ENCODE measurements at places on chromosomes 6 and 20. TPM values are rescaled to one million over a fixed set of nuclear protein-coding genes. Genes with fewer than 3 reads are reported as not detected.
A peak's percentile ranks its signal among the peaks of the same experiment; 100 is the strongest.

DNA sequence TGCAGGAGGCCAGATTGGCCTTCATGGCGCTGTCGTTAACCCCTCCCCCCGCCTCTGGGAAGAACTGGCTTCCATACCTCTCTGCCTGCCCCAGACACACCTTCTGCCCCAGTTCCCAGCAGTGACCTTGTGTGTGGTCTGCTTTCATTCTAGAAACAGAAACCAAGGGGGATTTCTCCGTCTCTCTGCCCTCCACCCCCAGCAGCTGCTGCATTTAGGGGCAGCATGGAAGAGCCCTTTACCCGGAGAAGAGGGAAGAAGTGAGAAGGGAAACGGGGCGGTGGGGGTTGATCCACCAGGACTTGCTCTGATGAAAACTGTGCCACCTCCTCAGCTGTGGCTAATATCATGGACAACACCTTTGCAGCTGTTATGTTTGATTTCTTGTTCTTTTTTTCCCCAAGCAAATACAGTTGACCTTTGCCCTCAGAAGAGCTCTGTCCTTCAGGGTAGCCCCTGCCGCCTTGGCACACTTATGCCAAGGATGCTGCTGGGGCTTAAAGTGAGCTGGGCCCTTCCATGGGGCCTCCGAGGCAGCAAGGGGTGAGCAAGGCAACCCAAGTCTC is 6.1 kb downstream of the GLP1R start:
- H3K4me1 ChIP-seq = no peaks in the 10 kb centered on the region
- no peak for DNase-seq
- no peak overlapping the region for H3K27ac ChIP-seq
- H3K27me3 ChIP-seq = peaks cover 90% of the 10 kb centered on the region
- no peaks in the 10 kb centered on the region for H3K36me3 ChIP-seq

- H3K27ac ChIP-seq = no peak overlapping the region
- H3K4me3 ChIP-seq = no peak overlapping the region
- DNase-seq = no peak
- H3K4me1 ChIP-seq = no peaks in the 10 kb centered on the region
- no peaks in the 10 kb centered on the region for H3K36me3 ChIP-seq
Measured at GRCh38 chr6:31441365-31442267, 38.2 kb downstream of the MICA start.

DNA sequence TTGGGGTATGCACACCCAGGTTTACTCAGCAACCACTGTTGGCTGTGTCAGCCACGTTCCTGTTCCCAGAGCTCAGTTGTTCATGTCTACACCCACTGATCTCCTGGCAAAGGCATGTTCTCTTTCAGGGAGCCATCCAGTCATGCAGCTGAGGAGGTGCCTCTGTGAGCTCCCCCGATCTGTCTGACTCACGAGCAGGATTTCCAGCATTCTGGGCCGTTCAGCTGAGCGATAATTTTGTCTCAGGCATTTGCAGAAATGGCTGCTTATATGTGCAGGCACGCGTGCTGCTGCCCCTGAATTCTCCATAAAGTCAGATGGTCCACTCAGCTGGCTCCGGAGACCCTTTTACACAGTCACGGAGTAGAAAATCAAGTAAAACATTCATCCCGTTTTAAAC is 78.4 kb upstream of the IYD start:
- H3K27ac ChIP-seq = no peak overlapping the region
- peak; percentile 31 for DNase-seq
- H3K4me1 ChIP-seq = peaks cover 15% of the 10 kb centered on the region
- no peaks in the 10 kb centered on the region for H3K36me3 ChIP-seq
- H3K4me3 ChIP-seq = no peak overlapping the region
- H3K27me3 ChIP-seq = no peaks in the 10 kb centered on the region

The EMILIN3 gene
- total RNA-seq = not detected

All from PC-9 (cell line).